Motor neuron (in vitro differentiated cells): ENCODE measurements at places on chromosomes 12 and 14. TPM values are rescaled to one million over a fixed set of nuclear protein-coding genes. Genes with fewer than 3 reads are reported as not detected.

Gene TAS2R8
- total RNA-seq = 0.35 TPM in 1 of 2 replicates, not detected in the other

Gene VEZT
- total RNA-seq = 159 and 182 TPM in 2 replicates

Gene GRIN2B
- total RNA-seq = 16.3 and 17.4 TPM in 2 replicates

Gene KRT81
- not detected in 2 replicates for total RNA-seq

Gene IL22
- not detected in 2 replicates for total RNA-seq

Gene TTC8
- 22.5 and 24.5 TPM in 2 replicates for total RNA-seq

Gene ENTPD5
- 10.8 and 12.6 TPM in 2 replicates for total RNA-seq

Gene MIP
- 0.43 TPM in 1 of 2 replicates, not detected in the other for total RNA-seq

Gene FAM186B
- 5.3 and 5.9 TPM in 2 replicates for total RNA-seq

Gene APOF
- total RNA-seq = 0.14 and 0.22 TPM in 2 replicates

Gene ADCY6
- total RNA-seq = 16.6 and 18.6 TPM in 2 replicates

Gene CLEC12A
- 0.20 TPM in 1 of 2 replicates, not detected in the other for total RNA-seq

Gene ARPC3
- 292 and 312 TPM in 2 replicates for total RNA-seq

Gene KRT73
- not detected in 2 replicates for total RNA-seq

Gene RPS6KL1
- 33.7 and 38.4 TPM in 2 replicates for total RNA-seq

Gene CD4
- total RNA-seq = 1.0 and 1.3 TPM in 2 replicates

Gene SOAT2
- total RNA-seq = not detected in 2 replicates

Gene OTX2
- total RNA-seq = not detected in 2 replicates

Gene WNT1
- total RNA-seq = not detected in 2 replicates

Gene LTB4R2
- total RNA-seq = 1.3 and 1.5 TPM in 2 replicates

Gene KLRG1
- 2.1 and 4.8 TPM in 2 replicates for total RNA-seq

Gene LRRIQ1
- total RNA-seq = 4.8 and 5.8 TPM in 2 replicates

Gene ARHGAP9
- 3.2 and 3.6 TPM in 2 replicates for total RNA-seq

Gene SRP54
- 62.7 and 69.8 TPM in 2 replicates for total RNA-seq

Gene PTHLH
- total RNA-seq = 4.8 and 8.5 TPM in 2 replicates

Gene MLXIP
- 9.1 and 10.2 TPM in 2 replicates for total RNA-seq

Gene NOXRED1
- 0.43 and 1.1 TPM in 2 replicates for total RNA-seq

Gene PRORP
- total RNA-seq = 36.8 and 40.3 TPM in 2 replicates

Gene RNASE4
- total RNA-seq = 1.7 and 2.2 TPM in 2 replicates

Gene MGST1
- 250 and 345 TPM in 2 replicates for total RNA-seq

Gene GLIPR1
- total RNA-seq = 1.6 and 1.9 TPM in 2 replicates

Gene RIMBP2
- 0.25 and 0.43 TPM in 2 replicates for total RNA-seq

Gene P2RX2
- 0.10 and 0.14 TPM in 2 replicates for total RNA-seq

Gene C12orf50
- total RNA-seq = 0.28 and 0.44 TPM in 2 replicates

Gene STAB2
- total RNA-seq = not detected in 2 replicates

Gene TCP11L2
- total RNA-seq = 13.5 and 14.8 TPM in 2 replicates

Gene WASHC3
- 42.0 and 42.9 TPM in 2 replicates for total RNA-seq

Gene MYH6
- not detected in 2 replicates for total RNA-seq

Gene ASCL1
- total RNA-seq = 66.4 and 67.5 TPM in 2 replicates

Gene RNFT2
- total RNA-seq = 10.6 and 13.8 TPM in 2 replicates

Gene ART4
- 0.04 and 0.35 TPM in 2 replicates for total RNA-seq
